Fibroblast of skin of right biceps (primary cell): ENCODE measurements at places on chromosomes 1 and 21.
A peak's percentile ranks its signal among the peaks of the same experiment; 100 is the strongest.

DNA sequence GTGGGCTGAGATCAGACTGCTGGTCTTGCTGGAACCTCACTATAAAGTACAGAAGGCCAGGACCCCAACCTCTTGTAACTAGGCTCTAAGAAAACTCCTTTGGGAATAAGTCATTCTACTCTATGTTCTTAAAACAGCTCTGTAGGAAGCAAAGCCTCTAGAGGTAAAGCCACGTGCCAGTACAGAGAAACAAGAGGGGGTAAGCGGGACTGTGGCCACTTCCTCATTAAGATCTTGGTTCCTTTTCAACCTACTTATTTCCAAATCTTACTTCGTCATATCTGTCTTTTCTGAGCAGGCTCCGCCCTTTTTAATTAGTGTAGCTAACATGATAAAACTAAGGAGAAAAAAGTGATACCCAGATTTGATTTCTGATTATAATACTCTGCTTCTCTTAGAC is 3.8 kb downstream of the NCSTN start:
- no peak for DNase-seq

- no peak for DNase-seq
Observed at GRCh38 chr1:71232166-71232763, 151.4 kb upstream of the ZRANB2 start.

GRCh38 chr1:152052606-152053005 is 15.8 kb upstream of the S100A11 start:
- peak; percentile 71 for DNase-seq

DNA sequence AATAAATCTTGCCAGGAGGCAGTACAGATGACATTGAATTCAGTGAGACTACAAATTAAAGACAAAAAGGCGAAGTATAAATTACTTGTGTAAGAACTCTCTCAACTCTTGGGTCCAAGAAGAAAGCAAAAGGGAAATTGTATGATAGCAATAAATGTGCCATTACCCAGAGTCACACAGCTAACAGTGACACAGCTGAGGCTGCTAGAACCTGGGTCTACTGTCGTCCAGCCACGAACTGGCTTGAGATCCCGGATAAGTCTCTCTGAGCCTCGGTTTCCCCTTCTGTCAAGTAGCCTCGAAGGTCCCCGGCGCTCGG is 362 bp upstream of the ROR1 start:
- no peak for DNase-seq

- DNase-seq = no peak
Observed at GRCh38 chr21:36481639-36482038, 1.7 kb upstream of the CLDN14 start.

DNA sequence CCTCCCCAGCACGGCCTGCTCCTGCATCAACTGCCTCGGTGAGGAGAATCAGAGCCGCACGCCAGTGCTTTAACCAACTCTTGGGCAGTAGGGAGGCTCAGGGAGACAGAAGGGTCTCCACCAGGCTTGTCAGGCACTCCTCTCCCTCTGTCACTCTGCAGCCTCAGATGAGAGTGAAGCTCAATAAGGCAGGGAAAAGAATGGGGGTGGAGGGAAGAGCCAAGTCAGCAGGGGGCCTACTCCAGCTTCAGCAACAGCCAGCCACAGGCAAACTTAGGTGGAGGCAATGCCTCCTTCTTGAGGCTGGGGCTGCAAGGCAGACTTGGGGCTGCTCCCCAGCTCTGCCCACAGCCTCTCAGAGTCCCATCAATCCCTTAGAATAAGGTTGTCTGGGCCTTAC is 51.8 kb upstream of the A3GALT2 start:
- no peak for DNase-seq

- DNase-seq = no peak
Observed at GRCh38 chr1:43803646-43804045, 96.3 kb downstream of the ST3GAL3 start.

DNA sequence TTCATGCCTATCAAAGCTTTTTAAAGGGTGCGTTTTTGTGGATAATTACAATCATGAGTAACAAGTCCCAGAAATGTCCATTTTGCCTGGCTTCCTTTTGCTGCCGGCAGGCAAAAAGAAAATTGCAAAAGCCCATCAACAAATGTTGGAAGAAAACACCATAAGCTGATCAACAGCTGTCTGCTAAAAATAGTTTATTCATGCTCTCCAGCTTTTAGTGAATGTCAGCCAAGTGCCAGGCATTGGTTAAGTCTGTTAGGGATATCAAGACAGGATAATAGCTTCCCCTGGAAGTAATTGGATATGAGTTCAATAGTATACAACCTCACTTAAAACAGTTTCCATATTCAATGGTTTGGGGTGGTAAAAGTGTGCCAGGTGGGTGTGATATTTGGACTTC is 13.6 kb upstream of the AGMAT start:
- no peak for DNase-seq

GRCh38 chr1:58933599-58933926 is 149.7 kb upstream of the JUN start:
- DNase-seq = peak; percentile 35

- no peak for DNase-seq
Observed at GRCh38 chr1:178023181-178023618, 53.3 kb upstream of the SEC16B start.

- no peak for DNase-seq
Observed at GRCh38 chr1:64388336-64388735, 81.6 kb upstream of the CACHD1 start.

DNA sequence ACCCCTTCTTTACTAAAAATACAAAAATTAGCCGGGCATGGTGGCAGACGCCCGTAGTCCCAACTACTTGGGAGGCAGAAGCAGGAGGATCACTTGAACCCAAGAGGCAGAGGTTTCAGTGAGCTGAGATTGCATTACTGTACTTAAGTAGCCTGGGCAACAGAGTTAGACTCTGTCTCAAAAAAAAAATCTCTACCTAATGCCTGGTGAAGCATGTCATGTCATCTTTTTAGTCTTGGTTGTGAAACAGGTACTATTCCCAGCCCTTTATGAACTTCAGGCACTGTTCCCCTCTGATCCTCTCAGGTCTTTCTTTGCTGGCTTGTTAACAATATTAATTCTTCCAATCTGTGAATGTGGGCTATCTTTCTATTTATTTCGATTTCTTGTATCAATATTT is 22.1 kb downstream of the PRRC2C start:
- DNase-seq = no peak

DNA sequence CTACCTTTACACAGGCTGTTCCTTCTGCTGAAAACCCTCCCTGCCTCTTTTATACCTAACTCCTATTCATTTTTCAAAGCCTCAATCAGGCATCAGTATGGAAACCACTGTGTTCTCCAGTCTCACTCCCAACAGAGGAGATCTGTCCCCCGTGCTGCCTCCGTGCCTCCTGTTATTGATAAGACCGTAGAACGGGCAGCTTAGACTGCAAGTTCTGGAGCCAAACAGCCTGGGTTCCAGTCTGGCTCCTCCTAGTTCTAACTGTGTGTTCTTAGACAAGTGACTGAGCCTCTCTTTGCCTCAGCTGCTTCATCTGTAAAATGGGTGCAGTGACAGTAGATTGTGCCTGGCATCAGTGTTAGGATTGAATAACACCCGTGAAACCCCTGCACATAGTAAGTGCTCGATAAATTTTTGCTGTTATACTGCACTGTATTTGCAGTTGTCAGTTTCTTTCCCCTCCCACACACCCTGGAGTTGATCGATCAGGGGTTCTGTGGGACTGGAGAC is 17.0 kb upstream of the IFFO2 start:
- DNase-seq = no peak

- DNase-seq = no peak
Observed at GRCh38 chr1:116078699-116079223, 32.4 kb upstream of the MAB21L3 start.

DNA sequence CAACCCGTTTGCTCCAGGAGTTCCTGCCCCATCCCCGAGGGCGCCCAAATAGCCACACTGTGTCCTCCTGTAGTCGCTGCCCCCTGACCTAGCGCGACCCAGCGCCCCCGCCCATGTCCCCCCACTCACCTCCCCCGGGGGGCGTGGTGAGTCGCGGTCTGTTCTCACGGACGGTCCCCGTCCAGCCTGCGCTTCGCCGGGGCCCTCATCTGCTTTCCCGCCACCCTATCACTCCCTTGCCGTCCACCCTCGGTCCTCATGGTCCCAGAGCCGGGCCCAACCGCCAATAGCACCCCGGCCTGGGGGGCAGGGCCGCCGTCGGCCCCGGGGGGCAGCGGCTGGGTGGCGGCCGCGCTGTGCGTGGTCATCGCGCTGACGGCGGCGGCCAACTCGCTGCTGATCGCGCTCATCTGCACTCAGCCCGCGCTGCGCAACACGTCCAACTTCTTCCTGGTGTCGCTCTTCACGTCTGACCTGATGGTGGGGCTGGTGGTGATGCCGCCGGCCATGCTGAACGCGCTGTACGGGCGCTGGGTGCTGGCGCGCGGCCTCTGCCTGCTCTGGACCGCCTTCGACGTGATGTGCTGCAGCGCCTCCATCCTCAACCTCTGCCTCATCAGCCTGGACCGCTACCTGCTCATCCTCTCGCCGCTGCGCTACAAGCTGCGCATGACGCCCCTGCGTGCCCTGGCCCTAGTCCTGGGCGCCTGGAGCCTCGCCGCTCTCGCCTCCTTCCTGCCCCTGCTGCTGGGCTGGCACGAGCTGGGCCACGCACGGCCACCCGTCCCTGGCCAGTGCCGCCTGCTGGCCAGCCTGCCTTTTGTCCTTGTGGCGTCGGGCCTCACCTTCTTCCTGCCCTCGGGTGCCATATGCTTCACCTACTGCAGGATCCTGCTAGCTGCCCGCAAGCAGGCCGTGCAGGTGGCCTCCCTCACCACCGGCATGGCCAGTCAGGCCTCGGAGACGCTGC is 1.1 kb downstream of the HTR6 start:
- DNase-seq = no peak

- DNase-seq = peak; percentile 31
Observed at GRCh38 chr1:228471762-228472398, 15.3 kb upstream of the RNF187 start.

DNA sequence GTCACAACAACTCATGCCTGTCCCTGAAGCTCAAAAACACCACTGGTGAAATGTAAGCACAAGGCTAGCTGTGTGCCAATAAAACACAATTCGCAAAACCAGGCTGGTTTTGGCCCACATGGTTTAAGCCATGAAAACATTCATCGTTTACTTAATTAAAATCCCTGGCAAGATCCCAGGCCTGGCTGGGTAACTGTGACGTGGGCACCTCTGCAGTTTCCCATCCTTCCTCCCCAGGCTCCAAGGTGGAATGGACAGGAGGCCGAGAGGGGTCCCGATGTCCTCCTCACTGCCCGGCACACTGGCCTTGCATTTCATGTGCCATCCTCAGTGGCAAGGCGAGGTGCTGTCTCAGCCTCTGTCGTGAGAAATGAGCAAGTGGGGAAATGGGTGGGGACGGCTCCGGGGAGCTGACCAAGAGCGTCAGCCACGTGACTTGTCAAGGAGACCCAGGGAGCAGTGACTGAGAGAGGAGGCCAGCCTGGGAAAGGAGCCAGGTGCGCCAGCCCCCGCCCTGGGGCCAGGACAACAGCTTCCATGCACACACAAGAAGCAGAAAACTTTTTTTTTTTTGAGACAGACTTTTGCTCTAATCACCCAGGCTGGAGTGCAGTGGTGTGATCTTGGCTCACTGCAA is 153.1 kb upstream of the RAB4A start:
- DNase-seq = no peak

DNA sequence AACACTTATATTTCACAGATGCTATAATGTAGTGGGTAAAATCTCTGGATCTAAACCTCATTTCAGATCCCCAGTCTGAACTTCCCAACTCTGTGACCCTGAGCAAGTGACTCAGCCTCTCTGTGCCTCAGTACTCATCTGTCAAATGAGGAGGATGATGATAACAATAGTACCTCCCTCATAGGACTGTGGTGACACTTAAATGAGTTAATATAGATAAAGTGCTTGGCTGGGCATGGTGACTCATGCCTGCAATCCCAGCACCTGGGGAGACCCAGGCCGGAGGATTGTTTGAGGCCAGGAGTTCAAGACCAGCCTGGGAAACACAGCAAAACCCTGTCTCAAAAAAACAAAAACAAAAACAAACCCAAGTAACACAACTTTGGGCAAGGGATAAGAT is 4.7 kb upstream of the ECE1 start:
- DNase-seq = peak; percentile 61

GRCh38 chr1:223711173-223711572 is 1.2 kb upstream of the CAPN2 start:
- DNase-seq = peak; percentile 67

DNA sequence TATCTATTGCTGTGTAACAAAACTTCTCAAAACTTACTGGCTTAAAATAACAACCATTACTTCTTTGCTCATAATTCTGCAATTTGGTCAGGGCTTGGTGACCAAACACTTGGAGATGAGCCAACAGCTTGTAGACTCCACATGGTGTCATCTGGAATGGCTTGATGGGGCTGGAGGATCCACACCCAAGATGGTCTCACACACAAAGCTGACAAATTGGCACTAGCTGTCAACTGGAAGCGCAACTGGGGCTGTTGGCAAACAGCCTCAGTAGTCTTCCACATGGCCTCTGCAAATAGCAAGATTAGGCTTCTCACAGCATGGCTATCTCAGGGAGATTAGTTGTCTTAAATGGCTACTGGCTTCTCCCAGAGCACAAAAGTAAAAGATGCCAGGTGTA is 27.1 kb upstream of the MTF2 start:
- DNase-seq = peak; percentile 18

DNA sequence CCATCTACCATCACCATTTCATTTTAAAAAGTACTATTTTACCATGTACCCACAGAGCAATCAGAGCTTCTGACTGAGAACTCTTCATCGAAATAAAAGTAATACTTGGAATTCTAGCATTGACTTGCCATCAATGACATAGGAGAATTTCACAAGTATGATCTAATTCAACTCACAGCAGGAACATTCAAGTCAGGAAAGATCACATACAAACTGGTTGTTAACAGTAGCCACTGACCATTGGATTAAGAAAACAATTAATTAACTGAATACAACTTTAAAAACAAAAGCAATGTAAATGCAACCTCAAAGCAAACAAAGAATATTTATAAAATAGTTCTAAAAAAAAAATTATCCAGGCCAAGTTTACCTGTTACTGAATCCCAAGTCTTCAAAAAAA is 18.8 kb downstream of the RNF115 start:
- DNase-seq = no peak

GRCh38 chr1:150210706-150211105 is 25.2 kb downstream of the ANP32E start:
- DNase-seq = no peak

GRCh38 chr1:23736437-23737134 is 6.7 kb upstream of the ELOA start:
- DNase-seq = no peak

DNA sequence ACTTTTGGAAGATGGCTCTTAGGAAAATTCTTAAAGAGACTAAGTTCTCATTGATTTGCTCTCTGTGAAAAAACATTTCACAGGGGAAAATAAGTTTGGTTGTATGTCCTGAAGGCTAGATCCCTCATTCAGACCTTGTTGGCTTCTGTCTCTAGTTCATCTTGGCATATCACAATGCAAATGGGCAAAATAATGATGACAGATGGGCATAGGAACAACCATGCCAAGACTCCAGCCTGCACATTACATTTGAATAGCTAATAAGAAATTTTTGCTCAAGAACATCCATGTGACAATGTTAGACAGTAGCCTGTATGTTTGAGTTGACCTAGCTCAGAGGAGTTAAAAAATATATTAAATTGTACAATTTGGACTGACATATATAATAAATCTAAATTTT is 292.9 kb downstream of the PLA2G4A start:
- no peak for DNase-seq
